ENCODE measurements at places on chromosomes 13 and 19.
A peak's percentile ranks its signal among the peaks of the same experiment; 100 is the strongest.

- no peak for DNase-seq
Measured at GRCh38 chr13:32638739-32639138, 52.5 kb downstream of the PDS5B start.

- DNase-seq = no peak
Measured at GRCh38 chr19:3546119-3546518, 7.1 kb downstream of the TEKTIP1 start.

GRCh38 chr13:44523146-44524015 is 52.7 kb downstream of the TSC22D1 start:
- peak; percentile 2 for DNase-seq

GRCh38 chr13:86447479-86447878 is 648.3 kb upstream of the SLITRK6 start:
- DNase-seq = no peak

DNA sequence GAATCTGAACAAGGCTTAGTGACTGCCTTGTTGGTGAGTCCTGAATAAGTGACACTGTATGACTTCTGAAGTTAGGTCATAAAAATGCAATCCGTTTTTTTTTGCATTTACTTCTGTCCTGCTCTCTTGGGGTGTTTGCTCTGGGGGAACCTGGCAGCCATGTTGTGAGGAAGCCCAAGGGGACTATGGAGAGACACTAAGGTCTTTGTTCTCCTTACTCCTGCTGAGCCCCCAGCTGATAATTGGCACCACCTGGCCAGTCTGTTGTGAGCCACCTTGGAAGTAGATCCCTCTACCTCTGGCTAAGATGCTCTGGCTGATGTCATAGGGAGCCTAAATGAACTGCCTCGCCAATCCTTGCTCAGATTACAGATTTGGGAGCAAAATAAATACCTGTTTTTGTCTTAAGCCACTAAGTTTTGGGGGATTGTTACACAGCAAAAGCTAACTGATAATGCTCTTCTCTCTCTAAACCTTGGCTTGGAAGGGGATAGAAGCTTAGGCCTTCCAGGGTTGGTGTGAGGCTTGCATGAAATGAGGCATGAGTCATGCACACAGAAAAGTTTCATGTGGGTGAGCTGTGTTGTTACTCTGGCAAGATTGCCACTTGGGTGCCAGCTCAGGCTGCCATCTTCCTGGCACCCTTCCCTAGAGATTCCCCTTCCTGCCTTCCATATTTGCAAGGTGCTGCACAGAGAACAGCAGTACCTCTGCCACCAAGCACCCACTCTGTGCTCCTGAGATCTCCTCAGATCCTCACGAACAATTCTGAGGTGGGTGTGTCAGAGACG is 10.1 kb downstream of the TUBB4A start:
- DNase-seq = no peak

DNA sequence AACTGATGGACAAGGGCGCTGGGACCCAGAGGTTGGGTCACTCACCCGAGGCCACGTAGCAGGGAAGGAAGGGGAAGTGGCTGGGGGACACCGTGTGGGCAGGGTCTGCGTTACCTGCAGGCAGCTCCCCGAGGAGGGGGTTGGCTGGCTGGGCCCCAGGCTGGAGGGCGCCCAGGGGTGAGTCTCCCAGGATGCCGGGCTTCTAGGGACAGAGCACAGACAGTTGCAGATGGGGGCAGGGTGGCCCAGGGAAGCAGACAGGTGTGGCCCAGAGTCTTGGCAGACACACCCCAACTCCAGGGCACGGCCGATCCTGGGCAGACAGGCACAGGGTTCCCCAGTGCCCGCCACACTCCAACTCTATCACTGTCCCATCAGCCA is 5.6 kb upstream of the FDX2 start:
- no peak for DNase-seq

GRCh38 chr19:8069096-8069973 is 16.8 kb downstream of the CCL25 start:
- DNase-seq = peak; percentile 36

DNA sequence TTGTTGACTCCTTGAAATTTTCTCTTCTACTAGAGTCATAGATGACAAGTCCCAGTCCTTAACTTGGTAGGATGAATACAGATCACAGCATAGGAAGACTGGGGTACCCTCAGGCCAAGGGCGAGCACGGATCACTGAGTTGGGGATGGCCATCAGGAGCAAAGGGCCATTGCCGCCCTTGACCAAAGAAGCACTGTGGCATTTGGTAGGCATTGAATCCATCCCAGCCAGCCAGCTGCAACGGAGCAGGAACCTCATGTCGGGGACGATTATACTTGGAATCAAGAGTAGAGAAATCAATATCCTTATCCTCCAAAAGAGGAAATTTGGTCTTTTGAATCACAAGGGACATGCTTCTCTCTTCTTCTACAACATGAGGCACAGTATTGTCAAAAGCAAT is 50.1 kb upstream of the ZNF573 start:
- no peak for DNase-seq
